ENCODE measurements at places on chromosomes 3 and 15.

GRCh38 chr3:167487556-167487955 is 13.7 kb upstream of the SERPINI2 start:
- DNase-seq, result no peak

DNA sequence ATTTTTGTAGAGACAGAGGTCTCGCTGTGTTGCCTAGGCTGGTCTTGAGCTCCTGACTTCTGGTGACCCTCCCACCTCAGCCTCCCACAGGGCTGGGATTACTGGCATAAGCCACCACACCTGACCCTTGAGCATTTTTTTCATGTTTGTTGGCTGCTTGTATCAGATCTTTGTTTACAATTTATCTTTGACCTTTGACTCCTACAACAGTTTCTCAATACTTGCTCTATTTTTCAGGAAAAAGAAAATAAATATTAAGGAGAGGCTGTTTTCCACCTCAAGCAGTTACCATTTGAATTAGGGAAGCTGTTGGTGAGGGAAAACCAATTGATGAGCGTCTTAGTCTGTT is 44.5 kb downstream of the LIMD1 start:
- no peak for DNase-seq

DNA sequence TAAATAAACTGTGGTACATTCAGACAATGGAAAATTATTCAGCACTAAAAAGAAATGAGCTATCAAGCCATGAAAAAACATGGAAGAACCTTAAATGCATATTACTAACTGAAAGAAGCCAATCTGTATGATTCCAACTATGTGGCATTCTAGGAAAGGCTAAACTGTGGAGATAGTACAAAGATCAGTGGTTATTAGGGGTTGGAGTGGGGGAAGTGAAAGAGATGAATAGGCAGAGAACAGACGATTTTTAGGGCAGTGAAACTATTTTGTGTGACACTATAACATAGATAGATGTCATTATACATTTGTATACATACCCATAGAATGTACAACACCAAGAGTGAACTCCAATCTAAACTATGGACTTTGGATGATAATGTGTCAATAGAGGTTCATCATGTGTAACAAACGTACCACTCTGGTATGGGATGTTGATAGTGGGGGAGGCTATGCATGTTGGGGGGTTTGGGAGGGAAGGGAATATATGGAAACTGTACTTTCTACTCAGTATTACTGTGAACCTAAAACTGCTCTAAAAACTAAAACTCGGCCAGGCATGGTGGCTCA is 29.0 kb downstream of the RAB27A start:
- no peak for DNase-seq

GRCh38 chr3:29144361-29144760 is 136.5 kb upstream of the RBMS3 start:
- no peak for DNase-seq

DNA sequence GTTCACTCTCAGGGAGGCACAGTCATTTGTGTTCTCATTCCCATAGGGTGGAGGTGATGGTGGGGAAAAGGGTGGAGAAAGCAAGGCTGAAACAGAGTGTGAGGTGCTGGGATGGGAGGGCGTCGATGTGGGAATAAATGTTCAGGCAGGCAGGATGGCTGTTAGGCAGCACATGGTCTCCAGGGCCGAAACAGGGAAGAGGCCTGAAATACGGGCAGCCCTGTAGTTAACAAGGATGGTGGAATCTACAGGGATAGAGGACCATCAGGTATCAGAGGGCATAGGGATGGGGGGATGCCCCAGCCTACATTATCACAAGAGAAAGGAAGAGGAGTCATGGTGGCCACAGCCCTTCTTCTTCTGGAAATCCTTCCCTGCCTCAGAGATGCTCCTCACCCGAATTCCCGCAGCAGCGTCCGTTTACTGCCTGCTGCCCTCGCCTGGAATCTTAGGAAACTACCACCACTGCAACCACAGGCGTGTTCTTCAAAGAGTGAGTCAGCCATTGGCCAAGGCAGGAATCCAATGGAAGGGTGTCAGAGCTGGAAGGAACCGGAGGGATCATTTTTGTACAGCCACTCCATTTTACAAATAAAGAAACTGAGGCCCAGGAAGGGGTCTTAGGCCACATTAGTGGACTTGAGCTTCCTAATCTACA is 49.7 kb upstream of the POMGNT2 start:
- DNase-seq, result no peak

GRCh38 chr3:26293329-26293844 is 329.2 kb upstream of the LRRC3B start:
- DNase-seq, result no peak

All from stimulated activated CD4-positive, alpha-beta T cell treated with anti-CD3 and anti-CD28 coated beads, Interleukin-12 subunit alpha, Interleukin-12 subunit beta, amount 100 ng/mL, for 4 hours (primary cell).